ENCODE measurements at places on chromosomes 7 and 10.
A peak's percentile ranks its signal among the peaks of the same experiment; 100 is the strongest.

DNA sequence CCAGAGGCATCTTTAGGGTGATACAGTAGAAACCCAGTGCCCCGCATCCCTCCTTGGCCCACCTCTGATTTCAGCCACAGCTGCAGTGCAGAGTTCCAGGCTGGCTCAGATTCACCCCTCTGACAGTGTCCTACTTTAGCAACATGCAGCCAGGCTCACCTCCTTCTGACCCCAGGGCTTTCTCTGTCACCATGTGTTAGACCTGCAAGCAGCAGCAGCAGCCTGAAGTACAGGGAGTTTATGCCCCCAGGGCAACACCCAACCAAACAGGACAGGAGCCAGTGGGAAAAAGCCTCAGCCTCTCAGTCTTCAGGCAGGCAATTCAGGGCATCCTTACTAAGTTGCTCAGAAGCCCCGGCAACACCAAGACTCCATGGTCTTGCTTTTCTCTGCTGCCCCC lies 109.0 kb upstream of the PLXNA4 start:
- DNase-seq, result no peak

DNA sequence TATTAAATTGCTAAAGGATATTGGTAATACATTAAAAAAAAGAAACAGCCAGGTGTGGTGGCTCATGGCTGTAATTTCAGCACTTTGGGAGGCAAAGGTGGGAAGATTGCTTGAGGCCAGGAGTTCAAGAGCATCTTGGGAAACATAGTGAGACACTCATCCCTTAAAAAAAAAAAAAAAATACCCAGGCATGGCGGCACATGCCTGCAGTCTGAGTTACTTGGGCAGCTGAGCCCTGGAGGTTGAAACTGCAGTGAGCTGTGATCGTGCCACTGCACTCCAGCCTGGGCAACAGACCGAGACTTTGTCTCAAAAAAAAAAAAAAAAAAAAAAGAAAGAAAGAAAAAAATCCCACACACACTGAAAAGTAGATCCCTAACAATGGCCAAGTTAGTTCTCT lies 59.7 kb downstream of the MACC1 start:
- DNase-seq, result no peak

DNA sequence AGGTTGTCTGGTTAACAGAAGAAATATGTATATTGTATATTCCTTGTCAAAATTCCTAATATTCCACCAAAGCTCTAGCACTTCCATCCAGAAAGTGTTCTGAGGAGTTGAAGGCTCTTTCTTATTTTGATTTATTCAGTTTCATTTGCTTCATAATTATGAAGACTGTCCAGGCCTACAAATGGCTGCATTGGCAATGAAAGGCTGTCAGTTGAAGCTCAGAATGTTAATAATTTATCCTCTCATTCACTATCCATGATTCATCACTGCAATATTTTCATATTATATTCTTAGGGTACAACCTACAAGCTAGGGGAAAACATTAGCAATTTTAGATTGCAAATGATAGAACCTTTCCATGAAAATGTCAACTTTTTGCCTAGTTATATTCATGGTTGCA lies 57.3 kb downstream of the ARID5B start:
- no peak for DNase-seq

- DNase-seq, result no peak
Observed at GRCh38 chr7:49778731-49779270, 5.4 kb downstream of the VWC2 start.

- DNase-seq, result no peak
Observed at GRCh38 chr7:127530148-127530547, 55.2 kb downstream of the GCC1 start.

- DNase-seq, result no peak
Observed at GRCh38 chr10:23362069-23362830, 17.7 kb upstream of the C10orf67 start.

DNA sequence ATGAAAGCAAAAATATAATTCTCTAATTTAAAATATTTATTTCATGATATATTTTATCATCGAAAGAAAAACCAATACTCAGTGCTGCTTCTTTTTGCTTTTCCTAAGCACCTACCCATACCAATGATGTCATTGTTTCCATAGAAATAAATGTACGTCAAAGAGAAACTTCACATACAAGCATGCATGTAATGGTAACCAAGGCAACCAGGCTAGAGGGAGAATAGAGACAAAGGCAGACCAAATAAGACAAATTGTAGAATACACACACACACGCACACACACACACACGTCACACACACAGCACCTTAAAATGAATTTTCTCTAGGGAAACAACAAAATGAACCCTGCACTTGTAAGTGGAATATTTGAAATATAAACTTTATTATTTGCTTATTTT lies 75.5 kb downstream of the MACC1 start:
- DNase-seq, result no peak

- no peak for DNase-seq
Observed at GRCh38 chr10:99303899-99304861, 25.0 kb upstream of the CNNM1 start.

- DNase-seq, result no peak
Observed at GRCh38 chr10:95755511-95756004, 405 bp upstream of the ENTPD1 start.

GRCh38 chr7:45682358-45682735 lies 108.2 kb downstream of the ADCY1 start:
- no peak for DNase-seq

DNA sequence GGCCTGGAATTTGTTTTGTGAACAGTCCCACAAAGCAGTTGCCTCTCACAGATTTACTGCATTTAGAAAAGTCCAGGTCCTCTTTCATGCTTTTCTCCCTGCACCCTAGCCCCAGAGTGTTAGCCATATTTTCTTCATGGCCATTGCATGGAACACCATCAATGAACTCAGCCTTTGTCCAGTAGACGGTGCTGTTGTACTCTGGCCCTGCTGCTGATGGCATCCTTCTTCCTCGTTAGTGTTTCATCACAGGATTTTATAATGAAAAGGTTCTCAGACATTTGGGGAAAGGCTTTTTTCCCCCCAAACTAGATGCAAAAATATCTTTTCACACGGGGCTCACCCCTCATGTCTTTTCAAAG lies 93.0 kb upstream of the SLC25A13 start:
- peak; percentile 6 for DNase-seq

All from activated gamma-delta T cell treated with Interleukin-2 at 50 U/mL for 16 hours (primary cell).